Naive thymus-derived CD4-positive, alpha-beta T cell (primary cell): ENCODE measurements at places on chromosomes 4 and X. TPM values are rescaled to one million over a fixed set of nuclear protein-coding genes. Genes with fewer than 3 reads are reported as not detected.
A peak's percentile ranks its signal among the peaks of the same experiment; 100 is the strongest.

HAUS3 gene
- 34.1 TPM for total RNA-seq

- no peak overlapping the region for H3K4me3 ChIP-seq
- H3K4me1 ChIP-seq: no peaks in the 10 kb centered on the region
- no peak for DNase-seq
- H3K27me3 ChIP-seq: no peaks in the 10 kb centered on the region
- no peak overlapping the region for H3K27ac ChIP-seq
Measured at GRCh38 chr4:22802876-22803275, 110.1 kb downstream of the GBA3 start.

PNMA6A gene
- 0.32 TPM for total RNA-seq

KIT gene
- 0.64 TPM for total RNA-seq

PCDH19 gene
- 0.05 TPM for total RNA-seq

DNA sequence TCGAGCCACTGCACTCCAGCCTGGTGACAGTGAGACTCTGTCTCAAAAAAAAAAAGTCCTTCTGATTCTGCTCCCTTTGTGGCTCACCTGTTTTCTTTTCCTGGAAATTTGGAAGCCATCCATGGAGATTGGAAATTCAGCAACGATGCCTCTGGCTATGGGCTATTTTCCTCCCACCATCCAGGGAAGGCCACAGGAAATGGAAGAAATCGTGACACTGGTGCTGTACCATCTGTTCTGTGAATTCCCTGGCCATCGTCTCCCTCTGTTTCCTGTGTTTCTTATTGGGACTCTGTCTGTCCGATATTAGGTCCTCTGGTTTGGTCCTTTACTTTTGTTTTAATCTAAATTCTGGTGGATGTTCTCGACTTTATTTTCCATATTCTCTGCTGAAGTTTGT is 29.4 kb upstream of the ADRA2C start:
- H3K27me3 ChIP-seq: no peaks in the 10 kb centered on the region
- DNase-seq: no peak
- H3K36me3 ChIP-seq: no peaks in the 10 kb centered on the region
- H3K4me3 ChIP-seq: no peak overlapping the region

GRCh38 chrX:155434906-155435743 is 23.3 kb downstream of the F8A3 start:
- DNase-seq: no peak
- no peak overlapping the region for H3K4me3 ChIP-seq
- no peaks in the 10 kb centered on the region for H3K4me1 ChIP-seq
- no peaks in the 10 kb centered on the region for H3K36me3 ChIP-seq
- no peaks in the 10 kb centered on the region for H3K27me3 ChIP-seq

GRCh38 chr4:145988628-145989027 is 50.0 kb upstream of the ZNF827 start:
- H3K27me3 ChIP-seq: no peaks in the 10 kb centered on the region
- no peak for DNase-seq
- no peak overlapping the region for H3K27ac ChIP-seq
- no peaks in the 10 kb centered on the region for H3K4me1 ChIP-seq
- H3K4me3 ChIP-seq: no peak overlapping the region

CDKL5 gene
- 5.9 TPM for total RNA-seq

GRCh38 chr4:1168191-1169101 is 3.9 kb downstream of the SPON2 start:
- peaks cover 11% of the 10 kb centered on the region for H3K27me3 ChIP-seq
- peak overlapping the region; percentile 90 for H3K4me3 ChIP-seq
- H3K4me1 ChIP-seq: peaks cover 20% of the 10 kb centered on the region
- peak overlapping the region; percentile 74 for H3K27ac ChIP-seq
- no peak for DNase-seq

- no peak overlapping the region for H3K4me3 ChIP-seq
- no peak for DNase-seq
- no peaks in the 10 kb centered on the region for H3K36me3 ChIP-seq
- no peaks in the 10 kb centered on the region for H3K4me1 ChIP-seq
- no peaks in the 10 kb centered on the region for H3K27me3 ChIP-seq
Measured at GRCh38 chr4:64341711-64342110, 67.5 kb downstream of the TECRL start.

- H3K4me1 ChIP-seq: no peaks in the 10 kb centered on the region
- DNase-seq: no peak
- no peak overlapping the region for H3K4me3 ChIP-seq
Measured at GRCh38 chr4:159035570-159035969, 67.3 kb upstream of the RAPGEF2 start.

DNA sequence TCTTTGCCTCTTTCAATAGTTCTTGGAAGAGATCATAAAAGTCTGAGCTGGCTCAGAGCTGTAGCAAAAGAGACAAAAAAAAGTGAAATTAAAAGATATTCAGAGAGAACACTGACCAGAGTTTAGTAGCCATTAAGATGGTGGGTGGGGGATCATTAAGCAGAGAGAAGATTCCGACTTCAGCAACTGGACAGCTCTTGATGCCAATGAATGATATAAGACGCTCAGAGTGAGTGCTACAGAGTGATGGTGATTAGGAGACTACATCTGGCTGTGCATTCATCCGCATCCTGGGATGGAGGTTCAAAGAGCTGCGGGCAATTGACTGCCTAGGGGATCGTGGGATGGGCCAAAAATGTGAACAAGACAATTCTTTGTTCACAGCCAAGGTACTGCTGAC is 178.5 kb downstream of the PACRGL start:
- no peaks in the 10 kb centered on the region for H3K36me3 ChIP-seq
- H3K27ac ChIP-seq: no peak overlapping the region
- H3K4me3 ChIP-seq: no peak overlapping the region
- DNase-seq: no peak
- no peaks in the 10 kb centered on the region for H3K27me3 ChIP-seq
- no peaks in the 10 kb centered on the region for H3K4me1 ChIP-seq

- H3K27me3 ChIP-seq: no peaks in the 10 kb centered on the region
- H3K27ac ChIP-seq: no peak overlapping the region
- no peak overlapping the region for H3K4me3 ChIP-seq
- peaks cover 6% of the 10 kb centered on the region for H3K4me1 ChIP-seq
- H3K36me3 ChIP-seq: no peaks in the 10 kb centered on the region
- no peak for DNase-seq
Measured at GRCh38 chrX:65874765-65875164, 165.1 kb downstream of the VSIG4 start.

DNA sequence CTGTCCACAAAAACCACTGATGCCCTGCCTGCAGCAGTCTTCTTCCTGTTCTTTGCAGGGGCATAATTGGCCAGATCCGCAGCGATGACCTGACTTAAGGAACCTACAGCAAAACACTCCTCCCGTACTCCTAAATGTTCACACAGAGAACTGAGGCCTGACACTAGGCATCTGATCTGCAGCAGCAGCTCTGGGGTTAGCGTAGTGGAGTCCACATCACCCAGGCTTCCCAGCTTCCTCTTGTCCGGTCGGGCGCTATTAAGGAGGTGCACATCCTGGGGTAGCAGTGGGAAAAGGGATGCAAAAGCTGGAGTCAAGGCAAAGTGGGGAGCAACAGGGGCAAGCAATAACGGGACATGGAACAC is 758 bp downstream of the SCFD2 start:
- H3K36me3 ChIP-seq: no peaks in the 10 kb centered on the region
- no peaks in the 10 kb centered on the region for H3K27me3 ChIP-seq
- peak overlapping the region; percentile 85 for H3K27ac ChIP-seq
- peak; percentile 8 for DNase-seq

NUDT11 gene
- total RNA-seq: 0.13 TPM

- H3K27me3 ChIP-seq: no peaks in the 10 kb centered on the region
- no peak overlapping the region for H3K4me3 ChIP-seq
- H3K27ac ChIP-seq: no peak overlapping the region
- no peaks in the 10 kb centered on the region for H3K36me3 ChIP-seq
- no peaks in the 10 kb centered on the region for H3K4me1 ChIP-seq
Measured at GRCh38 chrX:153496590-153496959, 1.8 kb downstream of the BGN start.

- DNase-seq: no peak
- no peaks in the 10 kb centered on the region for H3K27me3 ChIP-seq
- H3K27ac ChIP-seq: no peak overlapping the region
Measured at GRCh38 chr4:102536768-102537167, 35.6 kb downstream of the NFKB1 start.

DNA sequence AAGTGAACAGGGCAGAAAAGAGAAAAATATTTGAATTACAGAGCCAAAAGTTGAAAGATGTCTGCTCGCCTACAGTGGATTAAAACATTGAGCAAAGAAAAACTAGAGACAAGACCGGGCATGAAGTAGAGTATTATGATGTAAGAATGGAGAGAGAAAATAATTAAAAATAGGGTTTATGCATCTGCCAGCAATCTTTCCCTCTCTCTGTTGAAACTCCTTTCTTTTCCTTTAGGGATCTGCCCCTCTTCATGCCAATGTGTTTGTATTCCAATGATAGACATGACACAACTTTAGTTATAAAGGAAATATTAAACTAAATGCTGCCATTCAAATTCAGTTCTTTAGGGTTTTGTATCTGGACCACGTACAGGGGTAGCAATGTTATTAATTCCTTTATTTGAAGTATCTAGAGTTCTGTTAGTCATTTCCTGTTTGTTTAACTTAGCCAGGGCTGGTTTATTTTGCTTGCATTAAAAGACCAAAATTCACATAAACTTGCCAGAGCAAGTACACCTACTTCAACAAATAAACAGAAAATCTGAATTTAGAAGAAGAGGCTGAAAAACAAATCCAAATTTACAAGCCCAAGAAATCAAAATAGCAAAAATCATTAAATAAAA is 202.6 kb downstream of the SPOCK3 start:
- DNase-seq: no peak
- no peaks in the 10 kb centered on the region for H3K4me1 ChIP-seq
- H3K4me3 ChIP-seq: no peak overlapping the region

GRCh38 chr4:82903737-82904136 is 3.2 kb downstream of the THAP9 start:
- H3K4me3 ChIP-seq: no peak overlapping the region
- no peak overlapping the region for H3K27ac ChIP-seq
- no peaks in the 10 kb centered on the region for H3K27me3 ChIP-seq
- no peak for DNase-seq

GRCh38 chr4:149987330-149988086 is 90.7 kb upstream of the DCLK2 start:
- no peaks in the 10 kb centered on the region for H3K27me3 ChIP-seq
- no peak overlapping the region for H3K4me3 ChIP-seq
- no peak for DNase-seq
- no peaks in the 10 kb centered on the region for H3K4me1 ChIP-seq
- H3K27ac ChIP-seq: no peak overlapping the region

DNA sequence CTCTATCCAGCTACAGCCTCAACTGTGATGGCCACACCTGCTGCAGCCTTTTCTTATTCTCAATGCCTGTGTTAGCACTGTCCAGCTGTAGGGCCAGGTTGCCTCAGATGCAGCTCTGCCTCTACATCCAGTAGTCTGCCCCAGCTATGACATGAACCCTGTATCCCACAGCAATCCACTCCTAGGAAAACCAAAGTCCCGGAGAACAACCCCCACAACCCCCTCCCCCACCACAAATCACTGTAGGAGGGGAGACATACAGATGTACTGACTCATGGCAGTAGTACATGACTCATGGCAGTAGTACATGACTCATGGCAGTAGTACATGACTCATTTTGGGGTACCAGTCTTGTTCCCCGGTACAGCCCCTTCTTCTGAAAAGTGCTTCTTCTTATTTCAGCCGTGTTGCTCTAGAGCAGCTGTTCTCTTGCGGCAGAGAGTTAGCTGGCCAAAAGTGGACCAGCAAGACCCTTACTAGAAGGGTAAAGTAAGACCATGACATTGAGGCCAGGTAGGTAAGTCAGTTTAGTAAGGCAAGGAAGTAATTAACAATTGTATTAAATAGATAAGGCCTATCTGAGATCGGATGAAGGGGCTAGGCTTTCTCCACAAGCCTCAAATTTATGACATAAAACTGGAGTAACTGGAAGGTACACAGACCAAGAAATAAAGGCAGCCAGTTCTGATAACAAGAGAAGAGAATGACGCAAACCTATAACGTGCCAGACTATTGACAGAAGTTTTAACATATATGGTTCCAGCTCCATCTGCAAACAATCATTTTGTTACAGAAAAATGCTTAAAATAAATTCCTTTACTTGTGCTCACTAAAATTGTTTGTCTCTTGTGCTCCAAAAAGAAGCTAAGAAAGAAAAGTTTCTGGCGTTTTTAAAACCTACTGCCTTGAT is 221.4 kb downstream of the TACR3 start:
- no peak overlapping the region for H3K27ac ChIP-seq
- H3K4me1 ChIP-seq: no peaks in the 10 kb centered on the region
- no peaks in the 10 kb centered on the region for H3K36me3 ChIP-seq
- H3K4me3 ChIP-seq: no peak overlapping the region
- DNase-seq: no peak
- H3K27me3 ChIP-seq: no peaks in the 10 kb centered on the region

DNA sequence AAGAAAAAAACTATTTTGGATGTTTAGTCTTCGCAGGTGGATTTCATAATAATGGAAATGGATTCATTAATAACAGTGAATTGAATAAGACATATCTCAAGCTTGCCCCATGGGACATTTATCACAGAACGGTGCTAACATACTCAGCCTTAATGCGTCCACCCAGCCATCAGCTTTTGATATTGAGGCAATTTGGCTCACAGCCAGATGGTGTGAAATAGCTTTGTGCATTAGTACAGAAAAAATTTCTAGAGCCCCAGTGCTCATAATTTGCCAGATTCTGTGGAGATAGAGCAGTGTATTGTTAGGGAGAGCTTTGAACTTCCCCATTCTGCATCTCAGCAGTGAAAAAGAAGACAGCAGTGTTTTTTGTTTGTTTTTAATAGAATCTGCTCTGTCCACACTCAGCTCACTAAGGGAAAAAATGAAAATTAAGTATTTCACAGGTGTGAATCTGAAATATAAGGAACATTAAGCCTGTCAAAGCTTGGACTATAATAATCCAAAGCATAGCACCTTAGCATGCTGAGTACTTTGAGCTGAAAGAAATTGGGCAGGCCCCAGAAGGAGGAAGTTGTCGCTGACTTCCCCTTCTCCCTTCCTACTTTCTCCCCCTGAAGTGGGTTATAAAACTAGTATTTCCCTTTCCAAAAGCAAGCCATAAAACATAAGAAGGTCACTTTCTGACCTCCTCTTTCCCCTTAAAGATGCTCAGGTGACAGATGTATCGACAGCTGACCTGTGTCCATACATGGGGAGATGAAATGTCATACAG is 295.8 kb downstream of the MAGEB5 start:
- H3K36me3 ChIP-seq: no peaks in the 10 kb centered on the region
- no peak overlapping the region for H3K27ac ChIP-seq
- H3K4me3 ChIP-seq: no peak overlapping the region
- H3K27me3 ChIP-seq: no peaks in the 10 kb centered on the region
- H3K4me1 ChIP-seq: no peaks in the 10 kb centered on the region

ZBTB33 gene
- total RNA-seq: 24.6 TPM

GRCh38 chr4:7771541-7772507 is 167.8 kb downstream of the AFAP1 start:
- peaks cover 40% of the 10 kb centered on the region for H3K36me3 ChIP-seq
- no peak overlapping the region for H3K4me3 ChIP-seq
- H3K27ac ChIP-seq: no peak overlapping the region
- no peak for DNase-seq
- H3K4me1 ChIP-seq: peaks cover 16% of the 10 kb centered on the region

GRCh38 chr4:16150716-16151115 is 66.9 kb upstream of the PROM1 start:
- no peak overlapping the region for H3K27ac ChIP-seq
- no peaks in the 10 kb centered on the region for H3K36me3 ChIP-seq
- H3K27me3 ChIP-seq: no peaks in the 10 kb centered on the region

MAGEA4 gene
- total RNA-seq: not detected

- H3K4me3 ChIP-seq: no peak overlapping the region
- DNase-seq: no peak
- H3K27ac ChIP-seq: no peak overlapping the region
- no peaks in the 10 kb centered on the region for H3K4me1 ChIP-seq
- H3K36me3 ChIP-seq: no peaks in the 10 kb centered on the region
Measured at GRCh38 chr4:127622921-127623796, 9.6 kb upstream of the INTU start.

CCDC158 gene
- total RNA-seq: not detected

- no peaks in the 10 kb centered on the region for H3K36me3 ChIP-seq
- H3K4me3 ChIP-seq: no peak overlapping the region
- no peak for DNase-seq
- no peak overlapping the region for H3K27ac ChIP-seq
- no peaks in the 10 kb centered on the region for H3K4me1 ChIP-seq
Measured at GRCh38 chr4:184798504-184798903, 27.3 kb downstream of the ACSL1 start.
